ENCODE measurements at places on chromosomes 16 and 17.

DNA sequence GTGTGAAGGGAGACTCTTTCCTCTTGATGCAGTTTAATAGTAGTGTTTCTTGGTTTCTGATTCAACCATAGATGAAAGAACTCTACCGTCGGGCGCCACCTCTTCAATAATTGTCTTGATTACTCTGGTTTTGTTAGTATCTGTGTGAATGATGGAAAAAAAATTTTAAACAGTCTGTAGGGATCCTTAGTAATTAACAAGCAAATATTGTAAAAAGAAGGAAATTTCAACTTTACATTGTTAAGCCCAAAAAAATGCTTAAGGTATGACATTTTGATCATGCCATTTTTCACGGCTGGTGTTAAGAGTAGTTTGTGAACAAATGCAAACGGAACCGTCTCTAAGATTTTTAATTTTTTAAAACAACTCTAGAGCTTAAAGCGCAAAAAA lies 4.1 kb downstream of the KRT10 start:
- no peak for DNase-seq

DNA sequence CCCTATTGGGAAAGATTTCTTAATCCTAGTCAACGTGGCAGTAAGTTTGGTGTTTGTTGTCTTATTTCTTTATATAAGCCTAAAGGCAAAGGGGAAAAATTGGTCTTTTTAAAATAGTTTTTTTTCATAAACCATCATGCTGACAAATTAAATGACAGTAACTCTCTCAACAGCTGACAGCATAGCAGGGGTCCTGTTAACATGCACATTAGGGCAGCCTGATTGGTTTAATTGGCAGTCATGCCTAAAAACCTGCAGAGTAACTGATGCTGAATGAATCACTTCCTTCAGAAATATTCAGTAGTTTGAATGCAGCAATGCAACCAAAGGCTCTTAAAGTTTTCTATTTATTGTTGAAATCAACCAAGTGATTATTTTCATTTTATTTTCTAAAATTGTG lies 85.4 kb downstream of the ITFG1 start:
- DNase-seq, result peak; percentile 36

- no peak for DNase-seq
Observed at GRCh38 chr16:29834079-29834478, 13.8 kb downstream of the MVP start.

DNA sequence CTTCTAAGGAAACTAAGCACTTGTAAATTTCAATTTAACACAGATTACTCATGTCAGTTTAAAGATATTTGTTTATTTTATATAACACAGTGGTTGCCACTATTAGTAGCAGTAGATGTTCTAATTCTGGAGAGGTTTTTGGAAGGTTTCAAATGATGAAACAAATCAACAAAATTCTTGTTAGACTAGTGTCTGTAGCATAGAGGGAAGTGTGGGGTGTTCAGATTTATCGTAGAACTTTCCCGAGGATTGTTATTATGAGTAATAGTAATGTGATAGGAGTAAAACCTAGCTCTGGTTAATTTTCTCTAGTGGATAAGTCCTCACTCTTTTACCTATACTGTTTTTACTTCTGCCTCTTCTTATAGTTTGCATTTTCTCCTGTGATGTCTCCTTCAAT lies 6.3 kb downstream of the GAN start:
- peak; percentile 4 for DNase-seq

- no peak for DNase-seq
Observed at GRCh38 chr16:30785126-30786106, 1.6 kb downstream of the ZNF629 start.

DNA sequence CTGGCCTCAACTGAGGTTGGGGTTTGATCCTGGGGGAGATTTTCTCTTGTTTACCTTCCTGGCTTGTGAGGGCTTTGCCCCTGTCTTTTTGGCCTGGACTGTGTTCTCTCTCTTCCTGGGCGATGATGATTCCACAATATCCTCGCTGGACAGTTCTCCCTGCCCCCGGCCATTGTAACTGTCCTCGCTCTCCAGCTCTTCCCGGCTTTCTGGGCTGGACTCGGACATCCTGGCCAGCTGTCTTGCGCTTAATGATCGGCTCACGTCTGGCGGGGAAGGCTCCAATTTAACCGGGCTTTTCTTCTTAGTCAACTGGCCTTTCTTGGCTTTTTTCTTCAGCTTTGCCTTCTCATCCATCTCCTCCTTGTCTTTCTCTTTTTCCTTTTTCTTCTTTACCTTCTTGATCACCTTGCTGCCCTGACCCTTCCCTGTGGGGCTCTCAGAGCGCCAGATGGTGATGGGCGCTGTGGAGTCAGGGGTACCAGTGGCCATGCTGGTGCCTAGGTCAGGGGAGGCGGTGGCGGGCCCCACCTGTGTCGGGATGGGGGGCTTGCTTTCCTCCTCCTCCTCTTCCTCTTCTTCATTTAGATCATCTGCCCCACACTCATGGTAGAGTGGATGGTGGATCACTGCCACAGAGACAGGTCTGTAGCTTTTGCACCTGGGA lies 8.0 kb downstream of the PROCA1 start:
- DNase-seq, result no peak

GRCh38 chr16:87829622-87829980 lies 39.7 kb downstream of the SLC7A5 start:
- no peak for DNase-seq

DNA sequence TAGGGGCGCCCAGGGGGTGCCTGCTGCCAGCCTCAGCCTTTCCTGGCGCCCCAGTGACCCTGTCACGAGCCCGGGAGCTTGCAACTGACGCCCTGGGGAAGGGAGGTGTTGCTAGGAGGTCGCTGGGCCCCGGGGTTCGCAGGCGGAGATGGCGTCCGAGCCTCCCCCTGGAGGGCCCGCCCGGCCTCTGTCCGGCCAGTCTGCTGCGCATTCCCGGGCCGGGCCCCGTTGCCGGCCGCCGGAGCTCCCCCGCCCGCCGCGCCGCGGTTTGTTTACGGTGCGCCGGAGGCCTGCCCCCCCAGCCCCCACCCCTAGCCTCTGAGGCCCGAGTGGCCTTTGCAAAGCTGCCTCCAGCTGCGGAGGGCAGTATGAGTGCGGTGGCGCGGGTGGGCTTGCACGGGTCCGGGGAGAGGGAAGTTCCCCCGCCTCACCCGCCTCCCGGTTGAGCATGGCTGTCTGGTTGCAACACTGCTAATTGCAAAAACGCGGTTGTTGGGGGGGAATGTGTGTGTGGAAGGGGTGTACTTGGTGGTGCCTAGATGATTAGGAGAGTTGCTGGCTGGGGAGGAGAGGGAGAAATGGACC lies 514 bp downstream of the THRA start:
- DNase-seq, result no peak

DNA sequence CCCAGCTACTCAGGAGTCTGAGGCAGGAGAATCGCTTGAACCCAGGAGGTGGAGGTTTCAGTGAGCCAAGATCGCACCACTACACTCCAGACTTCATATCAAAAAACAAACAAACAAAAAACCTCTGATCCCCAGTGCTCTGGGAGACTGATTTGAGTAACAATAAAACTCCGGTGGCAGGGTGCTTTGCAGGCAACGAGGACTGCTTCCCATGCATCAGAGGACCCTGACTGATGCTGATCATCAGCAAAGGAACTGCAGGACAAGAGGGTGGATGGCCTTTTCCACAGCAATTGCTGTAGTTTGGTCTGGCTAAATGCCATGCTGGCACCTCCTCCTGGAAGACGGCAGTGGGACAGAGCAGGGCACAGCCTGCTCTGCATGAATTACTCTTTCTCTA lies 6.4 kb upstream of the SLC39A11 start:
- DNase-seq, result no peak

DNA sequence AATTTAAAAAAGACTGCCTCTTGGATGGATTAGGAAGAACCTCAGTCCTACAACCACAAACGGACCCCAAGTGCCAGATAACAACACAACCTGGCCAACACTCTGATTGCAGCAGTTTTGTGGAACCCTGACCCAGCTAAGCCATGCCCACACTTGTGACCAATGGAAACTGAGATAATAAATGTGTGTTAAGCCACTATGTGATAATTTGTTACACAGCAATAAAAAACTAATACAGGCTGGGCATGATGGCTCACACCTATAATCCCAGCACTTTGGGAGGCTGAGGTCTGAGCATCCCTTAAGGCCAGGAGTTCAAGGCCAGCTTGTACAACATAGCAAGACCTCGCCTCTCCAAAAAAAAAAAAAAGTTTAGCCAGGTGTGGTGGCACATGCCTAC lies 127.5 kb downstream of the BRIP1 start:
- no peak for DNase-seq

GRCh38 chr17:74641224-74641957 lies 17.9 kb upstream of the CD300E start:
- DNase-seq, result no peak

DNA sequence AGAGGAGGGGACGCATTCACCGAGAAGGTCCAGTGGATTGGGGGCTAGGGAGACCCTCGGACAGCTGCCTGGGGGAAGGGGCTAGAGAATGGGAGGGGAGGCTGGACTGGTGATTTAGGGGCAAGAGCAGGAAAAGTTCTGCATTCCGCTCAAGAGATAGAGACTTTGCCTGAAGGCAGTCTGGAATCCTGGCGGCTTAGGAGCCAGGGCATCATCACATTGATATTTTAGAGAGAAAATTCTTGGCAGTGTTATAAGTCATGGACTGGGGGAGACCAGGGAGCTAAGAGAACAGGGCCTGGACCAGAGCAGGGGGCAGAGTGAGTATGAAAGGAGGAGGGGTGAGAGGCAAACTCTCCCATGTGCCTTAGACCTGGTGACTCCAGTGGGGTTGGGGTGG lies 35.8 kb downstream of the MSI2 start:
- no peak for DNase-seq

DNA sequence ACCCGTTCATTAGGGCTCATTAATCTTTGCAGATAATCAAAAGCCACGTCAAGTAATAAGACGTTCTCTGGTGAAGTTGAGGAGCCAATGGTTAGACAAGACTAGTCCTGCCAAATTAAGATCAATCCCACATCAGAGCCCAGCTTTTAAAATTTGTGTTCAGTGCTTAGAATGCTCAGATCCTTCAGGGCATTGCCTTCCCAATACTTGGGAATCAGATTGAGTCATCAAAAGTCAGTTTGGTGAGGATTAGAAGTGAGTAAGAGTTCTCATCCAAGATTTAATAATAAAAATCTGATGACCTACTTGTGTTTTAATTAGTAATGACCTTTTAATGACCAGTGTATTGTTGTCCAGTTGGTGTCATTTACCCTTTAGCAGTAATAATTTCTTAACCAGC lies 19.8 kb downstream of the MAP2K4 start:
- DNase-seq, result no peak

GRCh38 chr16:22219389-22220068 lies 13.5 kb downstream of the EEF2K start:
- DNase-seq, result no peak

- no peak for DNase-seq
Observed at GRCh38 chr16:11140867-11141266, 115.1 kb downstream of the SOCS1 start.

GRCh38 chr16:80807906-80808305 lies 3.5 kb upstream of the CDYL2 start:
- DNase-seq, result no peak

GRCh38 chr17:6061290-6061689 lies 8.9 kb upstream of the WSCD1 start:
- peak; percentile 80 for DNase-seq

GRCh38 chr17:81036197-81036941 lies 1.4 kb downstream of the BAIAP2 start:
- no peak for DNase-seq

GRCh38 chr16:185691-186090 lies 5.4 kb downstream of the HBQ1 start:
- no peak for DNase-seq

GRCh38 chr17:19939993-19940721 lies 37.5 kb downstream of the AKAP10 start:
- DNase-seq, result no peak

DNA sequence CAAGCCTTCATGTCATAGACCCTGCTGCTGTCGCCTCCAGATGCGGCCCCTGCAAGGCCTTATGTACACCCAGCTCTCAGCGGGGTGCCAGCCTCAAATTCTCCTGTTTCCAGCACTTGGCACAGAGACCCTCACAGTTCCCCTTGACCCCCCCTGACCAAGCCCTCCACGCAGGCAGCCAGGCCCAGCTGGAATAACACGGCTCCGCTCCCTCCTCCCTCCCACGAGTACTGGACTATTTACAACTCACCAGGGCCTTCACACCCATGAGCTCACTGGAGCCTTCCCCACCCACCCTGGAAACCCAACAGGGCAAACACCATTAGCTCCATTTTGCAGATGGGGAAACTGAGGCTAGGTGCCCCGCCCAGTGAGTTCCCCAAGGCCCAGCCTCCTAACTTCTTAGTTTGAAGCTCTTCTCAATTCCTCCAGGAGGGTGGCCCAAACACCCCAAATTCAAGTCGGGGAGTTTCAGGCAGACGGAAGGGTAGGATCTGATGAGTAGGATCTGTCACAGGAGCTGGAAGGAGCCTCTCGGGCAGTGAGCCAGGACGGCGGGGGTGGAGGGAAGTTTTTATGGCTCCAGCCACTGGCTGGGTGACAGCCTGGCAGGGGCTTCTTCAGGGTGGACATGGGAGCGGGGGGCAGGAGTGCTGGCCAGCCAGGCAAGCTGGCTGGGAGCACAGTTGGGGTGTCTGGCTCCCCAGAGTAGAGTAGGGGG lies 17.5 kb upstream of the DLX4 start:
- DNase-seq, result no peak

DNA sequence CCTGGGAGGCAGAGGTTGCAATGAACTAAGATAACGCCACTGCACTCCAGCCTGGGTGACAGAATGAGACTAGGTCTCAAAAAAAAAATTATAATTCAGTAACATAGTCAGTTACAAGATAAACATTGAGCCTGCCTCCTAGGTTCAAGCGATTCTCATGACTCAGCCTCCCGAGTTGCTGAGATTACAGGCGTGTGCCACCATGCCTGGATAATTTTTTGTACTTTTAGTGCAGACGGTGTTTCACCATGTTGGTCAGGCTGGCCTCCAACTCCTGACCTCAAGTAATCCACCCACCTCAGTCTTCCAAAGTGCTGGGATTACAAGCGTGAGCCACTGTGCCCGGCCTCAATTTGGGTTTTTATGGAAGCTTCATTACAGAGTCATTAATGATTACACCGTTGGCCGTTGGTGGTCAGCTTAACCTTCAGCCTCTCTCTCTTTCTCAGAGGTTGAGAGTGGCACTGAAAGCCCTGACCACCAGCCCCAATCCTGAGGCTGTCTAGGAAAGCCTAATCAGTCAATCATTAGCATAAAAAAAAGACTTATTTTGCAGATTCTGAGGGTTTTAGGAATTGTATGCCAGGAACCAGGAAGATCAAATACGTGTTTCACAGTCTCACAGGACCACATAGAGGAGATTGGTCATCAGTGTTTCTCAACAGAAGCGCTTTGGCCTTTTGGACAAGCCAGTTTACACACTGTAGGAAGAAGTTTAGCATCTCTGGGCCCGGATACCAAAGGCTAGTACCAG lies 1.3 kb upstream of the LRRC37A3 start:
- no peak for DNase-seq
